ENCODE measurements at places on chromosomes 12 and 14. TPM values are rescaled to one million over a fixed set of nuclear protein-coding genes. Genes with fewer than 3 reads are reported as not detected.

The LRFN5 gene
- not detected for total RNA-seq

The HECTD1 gene
- total RNA-seq, result 168 TPM

The OASL gene
- total RNA-seq, result 33.0 TPM

The PKP2 gene
- total RNA-seq, result 0.22 TPM

The KRT83 gene
- total RNA-seq, result not detected

The ALDH1L2 gene
- 0.03 TPM for total RNA-seq

The CLEC2A gene
- total RNA-seq, result not detected

The SPIC gene
- not detected for total RNA-seq

The MMP19 gene
- total RNA-seq, result not detected
